ENCODE measurements at places on chromosomes 2 and 18.

- DNase-seq: no peak
Observed at GRCh38 chr2:8612734-8613179, 69.1 kb upstream of the ID2 start.

- no peak for DNase-seq
Observed at GRCh38 chr2:101064868-101065549, 62.9 kb downstream of the RPL31 start.

- DNase-seq: no peak
Observed at GRCh38 chr2:238126775-238127164, 11.7 kb upstream of the KLHL30 start.

GRCh38 chr2:86746939-86747338, 26.8 kb downstream of the RMND5A start:
- no peak for DNase-seq

GRCh38 chr18:23053776-23054457, 81.4 kb upstream of the CABLES1 start:
- DNase-seq: peak; percentile 61

- no peak for DNase-seq
Observed at GRCh38 chr2:26384183-26384582, 17.5 kb upstream of the DRC1 start.

DNA sequence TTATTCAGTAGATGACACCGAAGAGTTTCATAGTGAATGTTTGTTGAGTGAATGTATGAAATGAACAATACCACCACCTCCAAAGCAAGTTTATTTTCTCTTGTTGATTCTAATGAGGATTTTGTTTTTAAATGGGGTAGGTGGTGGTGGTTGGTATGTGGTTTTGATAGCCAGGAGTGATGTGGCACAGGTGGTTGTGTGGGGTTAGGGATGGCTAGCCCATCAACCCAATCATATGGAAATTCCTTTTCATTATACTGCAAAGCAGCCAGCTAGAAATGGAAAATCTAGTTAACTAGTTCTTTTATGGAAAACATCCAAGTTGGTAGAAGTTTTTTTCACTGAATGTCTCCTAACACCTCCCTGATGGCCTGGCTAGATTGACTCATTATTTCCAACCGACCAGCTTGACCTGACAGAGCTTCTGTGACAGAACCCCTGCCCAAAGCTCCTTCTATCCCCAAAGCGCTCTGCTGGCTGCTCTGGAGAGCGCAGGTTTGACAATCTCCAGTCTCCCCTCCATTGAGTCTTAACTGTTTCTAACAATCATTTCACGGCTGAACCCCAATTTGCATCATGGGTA, 376.9 kb downstream of the MTX2 start:
- DNase-seq: no peak

GRCh38 chr2:155099784-155100183, 401.3 kb downstream of the KCNJ3 start:
- DNase-seq: no peak

DNA sequence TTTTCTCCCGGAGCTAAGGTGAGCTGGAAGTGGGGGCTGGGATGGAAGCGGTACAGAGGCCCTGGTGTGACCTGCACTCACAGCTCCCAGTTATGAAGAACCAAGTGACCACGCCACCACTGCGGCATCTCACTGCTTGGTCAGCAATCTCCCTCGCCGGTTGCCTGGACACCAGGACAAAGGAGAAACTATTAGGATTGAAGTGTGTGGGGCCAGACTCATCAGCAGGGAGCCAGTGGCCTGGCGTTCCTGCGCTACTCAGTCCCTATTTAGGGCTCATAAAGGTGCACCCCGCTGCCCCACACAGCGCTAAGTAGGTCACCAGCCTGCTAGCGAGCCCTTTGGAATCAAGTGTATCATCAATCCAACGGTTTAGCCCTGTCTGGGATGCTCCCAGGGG, 82.9 kb downstream of the ZCCHC2 start:
- no peak for DNase-seq

DNA sequence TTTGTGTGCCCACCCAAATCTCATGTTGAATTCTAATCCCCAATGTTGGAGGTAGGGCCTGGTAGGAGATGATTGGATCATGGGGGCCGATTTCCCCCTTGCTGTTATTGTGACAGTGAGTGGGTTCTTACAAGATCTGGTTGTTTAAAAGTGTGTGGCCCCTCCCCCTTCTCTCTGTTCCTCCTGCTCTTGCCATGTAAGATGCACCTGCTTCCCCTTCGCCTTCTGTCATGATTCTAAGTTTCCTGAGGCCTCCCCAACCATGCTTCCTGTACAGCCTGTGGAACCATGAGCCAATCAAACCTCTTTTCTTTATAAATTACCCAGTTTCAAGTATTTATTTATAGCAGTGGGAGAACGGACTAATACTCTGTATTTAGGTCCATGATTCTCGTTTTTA, 588.1 kb downstream of the DCDC2C start:
- no peak for DNase-seq

GRCh38 chr2:230203110-230203676, 16.6 kb downstream of the SP110 start:
- peak; percentile 62 for DNase-seq

GRCh38 chr2:128236491-128237035, 82.1 kb downstream of the HS6ST1 start:
- DNase-seq: no peak

DNA sequence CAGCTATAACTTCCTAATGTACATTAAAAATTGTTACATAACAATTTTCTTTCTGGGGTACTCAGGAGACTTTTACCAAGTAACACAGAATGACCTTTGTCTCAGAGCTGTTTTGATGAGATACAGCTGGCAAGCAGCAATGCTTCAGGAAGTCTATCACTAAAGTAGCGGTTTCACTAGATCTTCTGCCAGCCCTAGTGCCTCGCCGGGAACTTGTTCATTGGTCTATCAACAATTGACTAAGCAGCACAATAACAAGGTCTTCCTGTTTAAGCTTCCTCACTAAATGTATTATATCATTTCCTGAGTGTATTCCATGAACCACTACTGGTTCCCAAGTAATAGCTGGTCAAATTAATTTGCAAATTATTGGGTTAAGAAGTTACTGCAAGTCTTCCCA, 69.2 kb downstream of the TRIP12 start:
- DNase-seq: peak; percentile 49

DNA sequence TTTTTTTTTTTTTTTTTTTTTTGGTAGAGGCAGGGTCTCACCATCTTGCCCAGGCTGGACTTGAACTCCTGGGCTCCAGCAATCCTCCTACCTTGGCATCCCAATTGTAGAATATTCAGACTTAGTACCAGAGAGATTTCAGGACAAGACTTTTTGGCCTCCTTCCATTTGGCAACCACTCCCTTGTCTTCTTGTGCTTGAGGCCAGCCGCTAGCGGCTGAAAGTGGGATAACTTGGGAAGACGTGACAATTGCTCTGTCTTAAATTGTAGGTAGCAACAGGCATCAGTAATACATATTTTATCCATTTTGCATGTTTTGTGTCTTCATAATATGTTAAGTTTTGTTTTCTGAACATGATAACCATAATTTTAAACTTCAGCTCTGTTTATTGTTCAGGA, 53.3 kb upstream of the TTN start:
- peak; percentile 71 for DNase-seq

DNA sequence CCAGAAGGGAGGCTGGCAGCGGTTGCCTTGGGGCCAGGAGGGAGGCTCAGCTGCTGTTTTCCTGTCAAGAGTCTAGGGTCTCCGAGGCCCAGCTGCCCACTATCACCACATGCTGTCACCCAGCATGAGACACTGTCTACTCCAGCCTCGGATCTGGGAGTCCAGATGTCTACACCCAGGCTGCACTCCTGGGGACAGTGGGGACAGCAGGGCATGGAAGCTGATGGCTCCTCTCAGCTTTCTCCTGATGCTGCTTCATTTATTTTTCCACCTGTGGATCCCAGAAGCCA, 134.0 kb downstream of the PTGR3 start:
- no peak for DNase-seq

GRCh38 chr2:226725126-226725860, 74.3 kb downstream of the IRS1 start:
- no peak for DNase-seq

DNA sequence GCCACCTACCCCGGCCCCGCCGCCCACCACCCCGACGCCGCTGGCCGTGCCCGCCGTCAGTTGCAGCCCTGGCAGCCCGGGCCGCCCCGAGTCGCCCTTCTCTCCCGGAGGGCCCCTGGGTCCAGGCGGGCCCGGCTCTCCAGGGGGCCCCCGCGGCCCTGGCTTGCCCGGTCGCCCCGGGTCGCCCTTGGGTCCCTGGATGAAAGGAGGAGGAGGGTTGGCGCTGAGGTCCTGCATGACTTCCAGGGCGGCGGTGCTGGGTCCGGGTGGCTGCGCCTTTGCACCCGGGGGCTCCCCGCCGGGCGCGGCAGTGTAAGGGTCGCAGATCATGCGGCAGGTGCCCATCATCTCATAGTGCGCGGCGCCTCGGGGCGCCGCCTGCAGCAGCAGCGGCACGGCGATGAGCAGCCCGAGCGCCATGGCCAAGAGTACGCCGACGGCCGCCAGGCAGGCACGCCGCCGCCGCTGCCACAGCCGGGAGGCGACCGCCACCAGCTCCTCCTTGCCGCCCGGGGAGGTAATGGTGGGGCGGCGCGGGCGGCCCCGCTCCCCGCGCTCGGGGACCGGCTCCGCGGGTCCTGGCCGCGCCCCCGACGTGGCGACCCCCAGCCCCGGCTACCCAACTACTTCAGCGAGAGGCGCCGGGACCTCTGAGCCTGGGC, 570 bp downstream of the C1QL2 start:
- no peak for DNase-seq

DNA sequence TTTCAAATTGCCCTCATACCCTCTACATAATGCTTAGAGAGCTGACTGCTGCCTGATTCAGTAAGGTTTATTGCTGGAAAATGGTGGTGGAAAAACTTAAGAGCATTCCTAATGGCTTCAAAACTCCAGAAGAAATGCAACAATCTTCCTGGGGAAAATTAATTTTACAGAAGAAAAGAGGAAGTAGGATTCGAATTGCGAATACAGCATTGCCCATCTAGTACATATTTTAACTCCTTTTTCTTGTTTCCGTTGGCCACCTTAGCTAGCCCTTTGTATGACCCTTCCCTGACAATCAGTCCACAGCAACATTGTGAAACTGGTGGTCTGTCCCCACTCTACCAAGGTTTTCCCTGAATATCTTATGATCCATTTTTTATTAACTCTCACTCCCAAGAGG, 224.7 kb downstream of the MTX2 start:
- no peak for DNase-seq

- no peak for DNase-seq
Observed at GRCh38 chr18:5879479-5879882, 15.8 kb downstream of the TMEM200C start.

GRCh38 chr2:182324665-182325064, 102.2 kb downstream of the PDE1A start:
- no peak for DNase-seq

GRCh38 chr2:121955426-121955825, 200.0 kb downstream of the TSN start:
- DNase-seq: no peak

DNA sequence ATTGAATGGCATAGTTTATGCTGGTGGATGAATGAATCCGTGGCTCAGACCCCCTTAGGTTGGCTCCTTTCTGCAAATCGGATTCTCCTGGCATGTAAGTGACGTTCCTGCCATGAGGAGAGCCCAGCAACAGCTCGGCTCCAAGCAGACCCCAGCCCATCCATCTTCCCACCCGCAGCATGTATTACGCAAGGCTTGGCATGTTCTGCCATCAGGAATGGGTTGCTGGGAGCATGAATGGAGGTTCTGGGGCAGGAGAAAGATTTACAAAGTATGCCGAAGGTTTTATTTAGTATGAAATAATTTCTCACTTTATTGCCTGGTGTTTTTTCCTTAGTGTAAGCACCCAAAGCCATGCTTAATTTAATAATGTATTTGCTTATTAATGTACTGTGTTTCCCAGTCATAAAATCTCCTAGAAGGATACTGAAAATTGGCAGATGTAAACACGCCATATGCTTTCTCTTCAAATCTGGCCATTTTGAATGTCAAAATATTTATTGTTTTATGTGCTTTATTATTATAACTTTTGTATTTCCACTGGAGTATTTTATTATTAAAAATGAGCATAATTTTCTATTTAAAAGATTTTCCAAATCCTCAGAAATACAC, 128.5 kb downstream of the ACKR3 start:
- no peak for DNase-seq

DNA sequence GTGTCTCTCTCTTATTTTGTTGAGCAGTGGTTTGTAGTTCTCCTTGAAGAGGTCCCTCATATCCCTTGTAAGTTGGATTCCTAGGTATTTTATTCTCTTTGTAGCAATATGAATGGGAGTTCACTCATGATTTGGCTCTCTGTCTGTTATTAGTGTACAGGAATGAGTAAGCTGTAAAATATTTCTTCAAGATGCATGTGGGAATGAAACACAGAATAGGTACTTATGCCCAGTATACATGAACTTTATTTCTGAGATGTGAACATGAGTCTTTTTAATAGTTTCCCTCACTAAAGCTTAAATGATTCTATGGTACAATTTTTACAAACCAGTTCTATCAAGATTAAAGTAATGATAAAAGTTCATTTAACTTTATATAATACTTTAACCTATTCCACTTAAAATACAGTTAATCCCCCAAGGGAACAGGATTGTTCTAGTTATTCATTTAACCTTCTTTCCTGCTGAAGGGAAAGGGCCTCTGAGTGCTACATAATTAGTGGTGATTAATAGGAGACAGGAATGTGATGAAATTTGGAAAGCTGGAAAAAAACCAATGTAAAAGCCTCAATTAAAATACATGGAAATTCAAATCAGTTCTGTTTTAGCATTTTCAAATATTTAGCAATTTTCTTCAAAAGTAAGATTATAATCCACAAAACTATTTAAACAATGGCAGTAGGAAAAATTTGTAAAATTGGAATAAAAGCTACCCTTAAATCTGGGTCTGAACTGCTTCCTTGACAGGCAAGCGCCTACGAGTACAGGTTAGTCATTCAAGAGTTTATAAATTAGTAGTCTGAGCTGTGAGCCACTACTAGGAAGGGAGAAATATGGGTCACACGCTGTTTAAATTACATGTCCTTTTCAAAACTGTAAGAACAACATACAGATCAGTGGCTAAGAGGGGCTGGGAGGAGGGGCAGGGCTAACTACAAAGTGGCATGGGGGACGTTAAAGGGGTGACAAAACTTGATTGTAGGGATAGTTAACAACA, 28.9 kb downstream of the SPIRE1 start:
- no peak for DNase-seq

DNA sequence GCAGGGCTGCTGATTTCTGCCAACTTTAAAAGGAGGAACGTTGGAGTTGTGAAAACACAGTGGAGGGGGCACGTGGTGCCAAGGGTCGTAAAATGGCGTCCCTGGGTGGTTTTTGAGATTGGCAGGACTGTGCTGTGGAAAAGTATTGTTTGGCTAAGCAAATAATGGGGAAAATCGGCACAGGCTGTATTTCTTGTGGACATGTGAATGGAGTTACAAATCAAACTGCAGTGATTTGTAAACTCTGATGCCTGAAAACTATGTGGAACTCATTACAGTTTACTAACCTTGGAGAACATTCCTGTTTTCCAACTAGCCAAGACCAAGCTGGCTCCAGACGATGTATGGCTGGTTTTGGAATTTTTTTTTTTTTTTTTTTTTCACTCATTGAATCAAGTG, 68.7 kb downstream of the KCTD1 start:
- no peak for DNase-seq

DNA sequence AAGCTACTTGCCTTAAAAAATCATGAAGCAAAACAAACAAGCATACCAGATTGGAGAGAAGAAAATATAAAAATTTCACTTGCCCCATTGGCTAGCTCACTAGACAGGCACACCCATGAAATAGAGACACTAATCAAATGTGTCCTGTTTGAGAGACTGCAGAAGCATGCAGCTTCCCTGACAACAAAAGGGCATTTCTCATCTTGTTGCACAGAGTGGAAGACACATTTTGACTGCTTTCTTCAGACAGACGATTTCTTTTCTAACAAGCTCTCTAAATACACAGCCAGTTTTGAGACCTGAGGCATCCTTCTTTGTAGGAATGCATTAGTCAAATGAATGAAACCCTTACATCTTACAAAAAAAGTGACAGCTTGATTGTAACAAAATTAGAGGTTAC, 1558.6 kb upstream of the NXPH2 start:
- no peak for DNase-seq

Data from right cardiac atrium (tissue), 5 donors.